ENCODE measurements at places on chromosomes 5 and 9.

DNA sequence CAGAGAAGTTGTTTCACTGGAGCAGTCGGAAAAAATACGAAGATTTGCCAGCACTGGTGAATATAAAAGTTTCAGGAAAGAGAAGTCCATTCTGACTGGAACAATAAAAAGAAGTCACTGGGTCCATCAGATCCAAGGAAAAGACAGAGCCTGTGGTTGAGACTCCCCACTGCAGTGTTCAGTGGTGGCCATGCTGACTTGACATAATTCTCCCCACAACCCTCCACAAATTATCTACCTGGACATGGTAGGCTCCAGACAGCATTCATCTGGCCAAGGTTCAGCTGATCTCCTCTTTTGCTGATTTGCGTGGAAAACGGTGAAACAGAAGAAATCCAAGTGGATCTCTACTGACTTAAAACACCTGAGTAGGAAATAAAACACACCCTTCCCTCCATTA is 8.0 kb downstream of the THBS4 start:
- no peak for DNase-seq

DNA sequence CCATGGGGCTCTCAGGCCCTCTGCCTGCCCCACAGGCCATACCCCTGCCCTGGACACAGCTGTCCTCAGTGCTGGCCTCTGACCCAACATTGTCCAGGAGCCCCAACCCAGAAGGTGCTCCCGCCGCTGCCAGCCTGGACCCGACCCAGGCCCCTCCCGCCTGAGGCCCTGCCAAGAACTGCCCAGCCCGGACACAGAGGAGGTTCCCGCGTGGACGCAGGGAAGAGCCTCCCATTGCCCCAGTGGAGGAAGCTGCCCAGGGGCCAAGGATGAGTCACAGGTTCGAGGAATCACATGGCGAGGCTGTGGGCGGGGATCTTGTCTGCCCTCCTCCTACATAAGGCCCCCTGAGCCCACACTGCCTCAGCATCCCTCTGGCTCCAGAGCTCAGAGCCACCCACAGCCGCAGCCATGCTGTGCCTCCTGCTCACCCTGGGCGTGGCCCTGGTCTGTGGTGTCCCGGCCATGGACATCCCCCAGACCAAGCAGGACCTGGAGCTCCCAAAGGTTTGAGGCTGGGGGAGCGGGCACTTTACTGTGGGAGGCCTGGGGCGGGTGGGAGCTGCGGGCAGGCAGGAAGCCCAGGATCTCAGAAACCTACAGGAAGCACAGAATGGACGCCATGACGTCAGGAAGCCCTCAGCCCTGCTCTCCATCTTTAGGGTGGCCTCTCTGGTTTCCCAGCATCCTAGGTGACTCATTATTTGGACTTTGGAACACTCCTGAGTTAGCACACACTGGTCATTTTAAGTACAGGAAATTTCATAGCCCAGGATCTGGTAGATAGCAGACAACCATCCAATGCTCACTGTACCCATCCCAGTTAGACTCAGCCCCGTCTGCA is at the start of gene PAEP:
PAEP (plus strand) TSS at position 366 of the 844 bp plus-strand sequence.
- DNase-seq, result no peak

- DNase-seq, result no peak
These were observed 1488.4 kb upstream of the WWC1 start for GRCh38 chr5:166803058-166803457.

GRCh38 chr5:169886033-169886432 is 94.3 kb downstream of the INSYN2B start:
- DNase-seq, result no peak

- DNase-seq, result no peak
These were observed 59.7 kb downstream of the PRELID2 start for GRCh38 chr5:145775411-145775810.

DNA sequence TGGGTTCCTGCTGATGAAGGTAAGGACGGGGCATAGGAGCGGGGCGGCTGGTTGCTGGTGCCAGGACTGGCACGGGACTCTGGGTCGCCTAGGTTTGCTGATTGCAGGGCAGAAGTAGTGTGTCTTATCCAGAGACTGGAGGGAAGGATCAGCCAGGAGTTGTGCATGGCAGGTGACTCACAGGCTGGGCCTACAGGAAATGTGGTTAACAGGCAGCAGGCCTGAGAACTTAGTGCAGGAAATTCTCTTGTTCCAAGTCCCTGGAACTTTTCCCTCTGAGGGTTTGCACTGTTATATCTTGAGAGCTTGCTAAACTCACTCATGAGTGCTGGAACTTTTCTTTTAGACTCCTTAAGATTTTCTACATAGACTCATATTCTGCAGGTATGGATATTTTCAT is 95.1 kb downstream of the ANXA2R start:
- no peak for DNase-seq

- no peak for DNase-seq
These were observed 19.6 kb upstream of the CNOT6 start for GRCh38 chr5:180474569-180474968.

- DNase-seq, result no peak
These were observed 322.1 kb downstream of the FAM170A start for GRCh38 chr5:119951330-119951934.

GRCh38 chr5:136425921-136426320 is 60.6 kb upstream of the TRPC7 start:
- DNase-seq, result no peak

DNA sequence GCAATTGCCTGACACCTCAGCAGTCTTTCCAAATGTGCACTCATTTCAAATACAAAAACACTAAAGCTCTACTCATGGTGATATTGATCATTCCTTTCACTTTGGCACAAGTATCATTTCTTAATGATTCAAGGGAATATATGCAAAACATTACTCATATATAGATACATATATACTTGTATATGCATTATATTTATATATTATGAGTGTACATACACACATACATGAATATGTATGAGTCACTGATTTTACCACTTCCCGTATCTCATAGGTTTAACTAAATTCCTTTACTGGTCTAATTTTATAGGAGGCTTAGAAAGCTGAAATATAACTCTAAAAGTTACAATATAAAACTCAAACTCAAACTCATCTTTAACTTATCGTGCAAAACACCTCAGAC is 156.5 kb downstream of the CDH9 start:
- no peak for DNase-seq

GRCh38 chr9:4686112-4686511 is 6.7 kb downstream of the CDC37L1 start:
- DNase-seq, result no peak

DNA sequence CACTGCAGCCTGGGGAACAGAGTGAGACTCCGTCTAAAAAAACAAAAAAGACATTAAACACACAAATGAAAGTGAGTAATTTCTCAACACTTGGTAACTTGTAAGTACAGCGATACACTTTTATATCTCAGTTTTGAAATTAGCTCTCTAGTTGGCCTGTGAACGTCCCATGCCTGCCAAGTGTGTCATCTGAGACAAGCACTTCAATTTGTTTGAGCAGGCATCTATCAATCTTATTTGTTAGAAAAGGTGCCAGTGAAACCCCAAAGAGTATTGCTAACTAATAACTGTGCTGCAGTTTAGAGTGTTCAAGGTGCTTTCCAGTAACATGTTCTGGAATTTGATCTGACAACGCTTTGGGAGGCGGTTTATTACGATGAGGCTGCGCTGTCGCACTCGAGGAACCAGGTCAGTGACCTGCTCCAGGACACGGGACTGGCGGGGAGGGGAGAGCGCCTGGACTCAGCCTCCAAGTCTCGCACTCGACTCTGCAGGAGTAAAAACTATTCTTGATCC is 1.1 kb upstream of the SPIN1 start:
- DNase-seq, result no peak

DNA sequence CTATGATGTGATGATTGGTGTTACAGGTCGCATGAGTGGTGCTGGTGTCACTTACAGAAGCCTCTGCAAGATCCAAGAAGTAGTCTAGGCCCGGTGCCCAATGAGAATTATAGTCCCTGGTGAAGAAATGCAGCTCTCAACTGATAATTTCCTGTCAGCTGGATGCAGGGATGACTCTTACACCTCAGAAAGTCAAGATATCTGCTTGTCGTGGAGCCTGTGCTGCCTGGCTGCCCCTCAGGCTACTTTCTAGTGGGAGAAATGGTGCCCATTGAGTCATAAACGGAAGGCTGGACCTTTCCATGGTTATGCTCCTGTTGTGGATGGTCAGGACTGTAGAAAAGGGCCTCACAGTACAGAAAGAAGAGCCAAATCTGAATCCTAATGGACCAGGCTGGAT is 46.8 kb upstream of the NXNL2 start:
- DNase-seq, result no peak
